OCI-M1 (cell line): ENCODE measurements at places on chromosomes 1 and 21.

GRCh38 chr21:16330082-16330907 is 600.5 kb downstream of the USP25 start:
- peak; percentile 90 for DNase-seq

- no peak for DNase-seq
Measured at GRCh38 chr1:145956781-145957442, 905 bp downstream of the LIX1L start.

DNA sequence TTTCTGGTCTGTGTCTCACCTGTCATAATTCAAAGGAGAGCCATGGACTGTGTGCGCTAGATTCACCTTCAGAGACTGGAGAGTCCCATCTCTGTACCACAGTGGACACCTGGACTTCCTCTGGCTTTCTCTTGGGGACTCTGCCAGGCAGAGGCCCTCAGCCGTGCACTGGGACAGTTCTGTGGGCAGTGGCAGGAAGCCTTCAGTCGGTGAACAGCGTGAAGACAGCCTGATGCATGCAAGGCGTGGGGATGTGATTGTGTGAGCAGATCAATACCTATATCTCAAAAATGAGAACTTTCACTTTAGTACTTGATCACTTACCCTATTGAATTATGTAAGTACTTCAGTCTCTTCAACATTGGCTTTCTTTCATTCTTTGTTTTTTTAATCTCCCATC is 245.3 kb downstream of the DISC1 start:
- no peak for DNase-seq

- peak; percentile 61 for DNase-seq
Measured at GRCh38 chr1:37035796-37036666, 1.7 kb upstream of the GRIK3 start.

- DNase-seq, result no peak
Measured at GRCh38 chr1:63663301-63663700, 70.1 kb downstream of the PGM1 start.

DNA sequence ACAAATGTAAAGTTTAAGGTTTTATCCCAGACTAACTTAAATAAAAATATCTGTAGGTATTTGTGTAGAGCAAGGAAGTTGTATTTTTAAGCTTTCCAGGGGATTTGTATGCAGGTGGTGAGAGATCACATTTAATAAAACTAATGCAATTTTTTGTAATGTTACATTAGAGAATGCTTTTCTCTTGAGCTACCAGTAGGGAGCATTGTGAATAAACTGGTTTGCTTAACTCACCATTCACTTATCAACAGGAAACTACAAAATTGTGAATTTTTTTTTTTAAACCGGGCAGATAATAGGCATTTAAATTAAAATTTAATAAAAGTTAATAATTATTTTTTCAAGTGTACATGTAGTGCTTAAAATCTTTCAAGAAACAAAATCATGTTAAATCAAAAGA is 78.6 kb downstream of the IVNS1ABP start:
- DNase-seq, result peak; percentile 82

- no peak for DNase-seq
Measured at GRCh38 chr1:7222695-7223015, 437.4 kb downstream of the CAMTA1 start.

- no peak for DNase-seq
Measured at GRCh38 chr1:242788771-242789170, 264.3 kb upstream of the PLD5 start.

- no peak for DNase-seq
Measured at GRCh38 chr1:91735266-91735845, 150.6 kb downstream of the TGFBR3 start.

GRCh38 chr1:1270813-1271212 is 2.8 kb downstream of the UBE2J2 start:
- no peak for DNase-seq

DNA sequence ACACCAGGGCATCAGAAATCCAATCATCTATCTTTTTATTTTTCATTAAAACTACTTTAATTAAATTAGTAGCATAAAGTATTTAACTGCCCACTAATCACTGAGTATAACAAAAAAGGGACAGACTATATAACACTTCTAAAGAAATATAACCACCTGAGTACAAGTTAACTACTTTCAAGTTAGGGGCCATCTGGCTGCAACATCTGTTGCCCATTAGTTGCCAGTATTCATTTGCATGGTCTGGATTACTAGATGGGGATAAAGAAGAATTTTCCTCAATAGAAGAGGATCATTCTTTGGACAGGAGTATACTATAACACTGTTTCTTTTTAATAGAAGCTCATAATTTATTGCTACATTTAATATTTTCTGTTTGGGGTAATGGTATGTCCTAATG is 446.4 kb downstream of the AMY1C start:
- no peak for DNase-seq

DNA sequence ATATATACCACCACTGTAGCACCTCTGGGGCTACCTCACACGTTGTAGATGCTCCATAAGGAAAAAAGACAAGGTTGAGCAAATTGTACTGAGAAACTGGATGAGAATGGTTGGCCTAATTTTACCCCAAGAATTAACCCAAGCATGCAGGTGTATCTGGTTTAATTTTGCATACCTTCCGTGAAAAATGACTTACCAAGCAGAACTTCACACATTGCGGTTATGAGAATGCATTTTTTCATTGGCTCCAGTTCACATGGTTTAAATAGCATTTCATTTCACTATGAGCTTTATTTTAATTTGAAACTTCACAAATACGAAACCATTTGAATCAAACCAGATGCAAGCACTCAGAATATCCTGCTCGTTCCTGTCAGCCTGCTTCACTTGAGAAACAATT is 512.2 kb downstream of the LTN1 start:
- no peak for DNase-seq

- no peak for DNase-seq
Measured at GRCh38 chr1:198496216-198497143, 44.0 kb downstream of the ATP6V1G3 start.

GRCh38 chr1:92792340-92792782 is 7.5 kb upstream of the EVI5 start:
- peak; percentile 84 for DNase-seq

- DNase-seq, result no peak
Measured at GRCh38 chr1:245648749-245649522, 494.2 kb downstream of the KIF26B start.

- DNase-seq, result no peak
Measured at GRCh38 chr1:166980818-166981217, 5.5 kb upstream of the ILDR2 start.

DNA sequence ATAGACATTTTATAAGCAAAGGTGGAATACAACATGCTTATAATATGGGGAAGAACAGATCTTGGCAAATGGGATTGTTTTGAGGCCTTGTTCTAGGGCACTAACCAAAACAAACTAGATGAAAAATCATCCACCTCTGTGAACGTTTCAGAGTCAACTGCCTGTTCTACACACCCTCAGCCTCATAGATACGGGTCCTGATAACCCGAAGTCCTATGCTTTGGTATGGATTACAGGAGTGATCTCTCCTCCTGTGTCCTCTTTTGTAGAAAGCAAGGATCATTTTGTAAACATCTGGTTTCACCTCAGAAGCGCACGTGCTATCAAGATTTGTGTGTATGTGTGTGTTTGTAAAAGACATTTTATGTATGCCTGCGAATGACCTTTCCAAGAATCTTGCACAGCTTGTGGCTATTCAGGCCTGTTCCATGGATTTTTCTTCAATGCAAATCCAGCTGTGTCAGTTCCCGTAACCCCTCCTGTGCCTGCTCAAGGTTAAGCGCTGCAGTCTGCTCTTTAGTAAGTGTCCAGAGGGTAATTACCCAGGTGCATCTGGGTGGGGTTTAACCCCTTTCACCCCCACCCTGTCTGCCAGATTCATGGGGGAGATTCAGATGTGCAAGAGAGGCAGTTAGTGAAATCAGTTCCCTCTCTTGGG is 132.4 kb downstream of the ROR1 start:
- no peak for DNase-seq

DNA sequence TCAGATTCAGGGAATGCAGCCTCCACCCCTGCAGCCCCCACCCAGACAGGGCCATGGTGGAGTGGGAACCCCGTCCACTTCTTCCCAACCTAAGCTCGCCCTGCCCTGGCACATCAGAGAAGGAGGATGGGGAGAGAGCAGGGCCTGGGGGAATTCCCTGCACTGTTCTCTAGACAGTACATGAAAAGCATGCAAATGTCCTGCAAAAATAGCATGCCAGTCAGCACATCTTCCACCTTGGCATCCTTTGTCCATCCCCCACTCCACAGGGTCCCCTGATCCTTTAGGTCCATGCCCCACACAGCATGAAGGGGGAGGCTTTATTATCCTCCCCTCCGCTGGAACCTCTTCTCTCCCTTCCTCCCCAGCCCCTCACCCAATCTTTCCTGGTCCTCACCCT is 35.0 kb upstream of the RD3 start:
- DNase-seq, result no peak

- no peak for DNase-seq
Measured at GRCh38 chr1:7110321-7110720, 325.1 kb downstream of the CAMTA1 start.

DNA sequence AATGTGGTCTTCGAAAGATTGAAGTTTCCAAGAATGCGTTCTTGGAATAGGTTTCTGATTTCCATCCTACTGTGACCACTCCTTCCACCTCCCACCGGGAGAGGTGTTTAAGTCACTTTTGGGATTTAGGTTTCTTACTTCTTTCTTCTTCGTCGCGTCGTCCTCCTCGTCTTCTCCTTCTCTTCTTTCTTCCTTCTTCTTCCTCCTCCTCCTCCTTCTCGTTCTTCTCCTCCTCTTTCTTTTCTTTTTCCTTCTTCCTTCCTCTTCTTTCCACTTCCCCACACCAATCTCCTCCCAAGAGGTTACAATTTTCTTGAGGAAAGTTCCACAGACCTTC is 2.1 kb downstream of the CACHD1 start:
- no peak for DNase-seq

- DNase-seq, result no peak
Measured at GRCh38 chr1:98557895-98558294, 103.6 kb upstream of the SNX7 start.

GRCh38 chr1:151976015-151976343 is 17.7 kb downstream of the S100A10 start:
- peak; percentile 84 for DNase-seq

DNA sequence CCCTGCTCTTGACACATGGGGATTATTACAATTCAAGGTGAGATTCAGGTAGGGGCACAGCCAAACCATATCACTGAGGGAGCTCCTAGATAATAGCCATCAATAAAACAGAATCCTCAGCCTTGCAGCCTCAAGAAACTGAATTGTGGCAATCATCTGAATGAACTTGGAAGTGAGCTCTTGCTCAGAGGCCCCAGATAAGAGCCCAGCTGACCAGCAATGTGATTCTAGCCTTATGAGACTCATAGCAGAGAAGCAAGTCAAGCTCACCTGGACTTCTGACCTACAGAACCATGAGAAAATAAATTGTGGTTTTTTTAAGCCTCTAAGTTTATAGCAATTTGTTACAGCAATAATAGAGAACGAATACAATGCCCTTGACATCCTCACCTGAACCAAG is 302.5 kb downstream of the LTN1 start:
- DNase-seq, result no peak

DNA sequence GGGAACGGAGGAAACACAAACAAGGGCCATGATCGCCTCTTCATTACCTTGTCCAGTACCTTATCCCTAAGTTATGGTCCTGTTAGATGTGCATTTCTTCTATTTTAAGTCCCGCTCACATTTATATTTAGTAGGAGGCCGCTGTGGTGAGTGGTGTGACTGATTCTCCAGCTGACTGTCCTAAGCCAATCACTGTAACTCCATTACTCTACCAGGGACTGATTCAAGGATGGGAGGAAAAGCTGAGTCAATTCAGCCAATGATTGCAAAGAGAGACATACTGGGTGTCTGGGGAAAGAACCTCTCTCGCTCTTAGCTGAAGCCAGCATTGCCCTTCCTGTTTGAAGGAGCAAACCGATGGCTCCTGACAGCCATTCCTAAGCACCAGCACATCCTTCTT is 59.7 kb downstream of the TGFBR3 start:
- no peak for DNase-seq

DNA sequence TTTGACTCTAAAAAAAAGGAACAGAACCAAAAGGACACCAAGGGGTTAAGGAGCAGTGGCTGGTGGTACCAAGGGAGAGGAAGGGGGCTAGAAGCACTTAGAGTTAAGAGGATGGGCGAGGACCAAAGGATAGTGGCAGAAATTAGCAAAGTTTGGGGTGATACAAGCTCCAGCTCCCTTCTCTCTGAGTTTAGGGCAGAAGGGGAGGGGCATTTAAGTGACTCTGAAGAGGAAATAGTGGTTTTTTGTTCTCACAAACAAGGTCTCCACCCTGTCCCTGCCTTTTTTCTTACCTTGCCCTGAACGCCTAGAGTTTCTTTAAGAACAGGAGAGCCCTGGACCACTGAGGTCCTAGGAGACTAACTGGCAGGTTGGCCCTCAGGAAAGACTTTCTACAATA is 3.3 kb downstream of the CDC42SE1 start:
- DNase-seq, result peak; percentile 35

DNA sequence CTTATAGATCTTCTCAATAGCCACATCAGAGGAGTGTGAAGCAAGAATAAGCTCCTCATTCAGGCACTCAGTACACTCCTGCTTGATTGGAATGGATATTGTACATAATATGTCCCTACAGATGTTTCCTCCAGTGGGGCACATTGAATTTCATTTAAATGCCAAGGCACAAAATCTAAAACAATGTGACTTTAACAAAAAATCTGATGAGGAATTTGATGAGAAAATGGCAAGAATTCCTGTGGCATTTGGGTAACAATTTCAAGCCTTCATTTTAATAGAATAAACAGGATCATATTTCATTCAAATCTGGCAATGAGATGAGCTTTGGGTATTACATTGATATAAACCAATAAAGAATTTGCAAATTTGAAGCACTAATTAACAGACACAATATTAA is 307.7 kb upstream of the PKN2 start:
- no peak for DNase-seq

GRCh38 chr1:205907794-205908193 is 35.5 kb downstream of the SLC26A9 start:
- DNase-seq, result peak; percentile 46

DNA sequence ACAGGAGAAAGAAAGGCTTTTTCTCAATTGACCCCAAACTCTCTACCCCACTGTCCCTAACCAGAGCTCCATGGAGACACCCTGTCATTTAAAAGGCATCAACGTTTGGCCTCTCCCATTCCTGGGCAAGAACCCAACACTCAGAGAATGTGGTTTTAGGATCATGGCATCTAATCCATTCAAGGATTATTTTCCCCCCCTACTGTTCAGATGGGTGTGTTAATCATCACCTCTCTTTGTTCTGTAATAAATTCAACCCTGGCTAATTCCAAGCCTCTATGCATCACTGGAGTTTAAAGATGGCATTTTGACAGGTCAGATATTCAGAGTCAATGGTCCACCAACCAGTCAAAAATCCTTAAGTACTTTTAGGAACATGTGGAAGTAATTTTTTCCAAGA is 42.7 kb downstream of the TBX15 start:
- DNase-seq, result no peak

- DNase-seq, result no peak
Measured at GRCh38 chr1:159207774-159208173, 3.1 kb downstream of the ACKR1 start.

- DNase-seq, result no peak
Measured at GRCh38 chr1:57222801-57223200, 201.1 kb downstream of the DAB1 start.
